Mammary microvascular endothelial cell (primary cell): ENCODE measurements at places on chromosomes 2 and 18. TPM values are rescaled to one million over a fixed set of nuclear protein-coding genes. Genes with fewer than 3 reads are reported as not detected.

The SLC4A3 gene
- not detected in 2 replicates for total RNA-seq

The KHK gene
- 2.0 TPM in 2 replicates for total RNA-seq

The G6PC2 gene
- total RNA-seq = not detected in 2 replicates

The CD207 gene
- not detected in 2 replicates for total RNA-seq

The IL36B gene
- total RNA-seq = not detected in 2 replicates

The CCDC85A gene
- total RNA-seq = 10.7 and 12.7 TPM in 2 replicates
